ENCODE measurements at places on chromosomes 3 and 15.

- no peak overlapping the region for H3K4me3 ChIP-seq
- DNase-seq, result no peak
- no peaks in the 10 kb centered on the region for H3K4me1 ChIP-seq
- no peak overlapping the region for H3K27ac ChIP-seq
- no peaks in the 10 kb centered on the region for H3K27me3 ChIP-seq
- H3K36me3 ChIP-seq, result no peaks in the 10 kb centered on the region
Observed at GRCh38 chr3:190426806-190427507, 22.7 kb downstream of the TMEM207 start.

DNA sequence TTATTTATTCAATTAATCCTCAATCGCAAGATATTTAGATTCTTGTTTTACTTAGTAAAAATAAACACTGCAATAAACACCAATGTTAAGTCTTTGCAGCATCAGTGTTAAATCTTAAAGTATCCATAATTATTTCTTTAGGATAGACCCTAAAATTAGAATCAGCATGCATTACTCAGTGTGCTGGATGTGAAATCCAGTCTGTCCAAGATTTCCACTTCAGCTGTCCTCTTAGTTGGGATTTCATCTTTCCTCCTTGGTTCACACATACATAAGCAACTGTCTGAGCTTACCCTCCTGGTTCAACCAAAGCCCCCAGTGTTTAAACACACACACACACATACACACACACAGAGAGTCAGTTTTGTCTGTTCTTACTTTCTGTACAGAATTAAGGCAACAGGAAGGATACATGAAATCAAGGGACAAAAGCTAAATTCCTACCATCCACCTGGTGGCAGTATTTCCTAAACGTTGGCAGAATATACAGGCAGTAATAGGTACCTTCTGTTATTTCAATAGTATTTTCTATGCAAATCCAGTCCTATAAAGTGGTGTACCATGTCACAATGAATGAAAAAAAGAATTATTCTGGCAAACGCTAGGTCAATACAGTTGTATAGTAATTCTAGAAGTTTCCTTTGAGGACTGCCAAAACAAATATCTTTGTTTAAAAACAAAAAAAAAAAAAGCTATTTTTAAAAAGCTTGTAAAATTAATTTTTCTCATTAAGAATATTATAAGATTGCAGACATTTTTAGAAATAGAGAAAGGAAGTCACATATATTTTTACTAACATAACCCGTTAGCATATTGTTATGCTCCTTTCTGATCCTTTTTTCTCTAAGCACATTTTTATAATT lies 27.3 kb upstream of the DMXL2 start:
- H3K4me3 ChIP-seq, result no peak overlapping the region
- no peaks in the 10 kb centered on the region for H3K27me3 ChIP-seq
- no peaks in the 10 kb centered on the region for H3K4me1 ChIP-seq
- no peak for DNase-seq
- H3K36me3 ChIP-seq, result no peaks in the 10 kb centered on the region

GRCh38 chr3:194395212-194395611 lies 3.9 kb downstream of the GP5 start:
- no peak overlapping the region for H3K27ac ChIP-seq
- peak; percentile 36 for DNase-seq
- peaks cover 32% of the 10 kb centered on the region for H3K27me3 ChIP-seq
- no peaks in the 10 kb centered on the region for H3K4me1 ChIP-seq
- no peak overlapping the region for H3K4me3 ChIP-seq

GRCh38 chr3:48993834-48994233 lies 3.8 kb downstream of the P4HTM start:
- H3K27me3 ChIP-seq, result no peaks in the 10 kb centered on the region
- no peak overlapping the region for H3K4me3 ChIP-seq
- no peak for DNase-seq
- H3K4me1 ChIP-seq, result peaks cover 7% of the 10 kb centered on the region
- H3K27ac ChIP-seq, result no peak overlapping the region

DNA sequence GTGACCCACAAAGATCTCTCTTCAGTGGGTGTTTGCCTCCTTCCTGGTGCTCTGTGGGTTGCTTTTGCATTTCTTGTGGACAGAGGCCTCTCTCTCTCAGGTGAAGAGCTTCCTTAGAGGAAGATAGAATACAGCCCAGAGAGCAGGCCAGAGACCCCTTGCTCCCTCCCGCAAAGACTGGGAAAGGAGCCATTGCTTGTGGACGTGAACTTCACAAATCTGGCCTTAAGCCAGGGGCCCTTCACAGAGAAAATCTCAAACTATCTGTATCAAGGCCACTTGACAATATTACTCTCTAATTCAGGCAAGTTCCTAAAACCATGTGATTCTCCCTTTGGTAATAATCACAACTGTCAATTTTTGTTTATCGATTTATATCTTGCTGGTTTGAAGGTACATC lies 30.4 kb upstream of the CLK3 start:
- no peak overlapping the region for H3K27ac ChIP-seq
- no peaks in the 10 kb centered on the region for H3K27me3 ChIP-seq
- 0 out of 2 replicates have a peak, but pooled peaks cover 6% of the 10 kb centered on the region for H3K4me1 ChIP-seq
- peaks cover 16% of the 10 kb centered on the region for H3K36me3 ChIP-seq

DNA sequence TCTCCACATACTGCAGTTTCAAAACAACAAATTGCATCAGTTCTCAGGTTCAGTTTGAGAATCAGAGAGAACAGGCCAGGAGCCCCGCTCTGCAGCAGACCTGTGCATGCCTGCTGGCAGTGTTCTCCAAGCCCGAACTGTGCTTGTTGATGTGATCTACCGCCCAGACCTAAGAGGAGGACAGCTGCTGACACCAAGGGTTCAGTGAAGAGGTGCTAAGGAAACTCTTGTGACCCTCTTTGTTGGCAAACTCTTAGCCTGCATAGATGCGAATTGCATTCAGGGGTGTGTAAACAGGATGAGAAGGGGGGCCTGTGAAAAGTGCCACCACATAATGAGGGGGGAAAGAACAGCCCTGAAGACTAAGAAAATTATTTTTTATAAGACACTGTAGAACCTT lies 89.8 kb downstream of the PDE8A start:
- no peak for DNase-seq
- no peaks in the 10 kb centered on the region for H3K36me3 ChIP-seq
- no peaks in the 10 kb centered on the region for H3K4me1 ChIP-seq
- H3K4me3 ChIP-seq, result no peak overlapping the region
- H3K27ac ChIP-seq, result no peak overlapping the region
- H3K27me3 ChIP-seq, result no peaks in the 10 kb centered on the region

GRCh38 chr3:114496874-114497273 lies 203.0 kb downstream of the TIGIT start:
- no peak for DNase-seq
- H3K27me3 ChIP-seq, result no peaks in the 10 kb centered on the region
- H3K4me1 ChIP-seq, result no peaks in the 10 kb centered on the region
- no peak overlapping the region for H3K4me3 ChIP-seq

DNA sequence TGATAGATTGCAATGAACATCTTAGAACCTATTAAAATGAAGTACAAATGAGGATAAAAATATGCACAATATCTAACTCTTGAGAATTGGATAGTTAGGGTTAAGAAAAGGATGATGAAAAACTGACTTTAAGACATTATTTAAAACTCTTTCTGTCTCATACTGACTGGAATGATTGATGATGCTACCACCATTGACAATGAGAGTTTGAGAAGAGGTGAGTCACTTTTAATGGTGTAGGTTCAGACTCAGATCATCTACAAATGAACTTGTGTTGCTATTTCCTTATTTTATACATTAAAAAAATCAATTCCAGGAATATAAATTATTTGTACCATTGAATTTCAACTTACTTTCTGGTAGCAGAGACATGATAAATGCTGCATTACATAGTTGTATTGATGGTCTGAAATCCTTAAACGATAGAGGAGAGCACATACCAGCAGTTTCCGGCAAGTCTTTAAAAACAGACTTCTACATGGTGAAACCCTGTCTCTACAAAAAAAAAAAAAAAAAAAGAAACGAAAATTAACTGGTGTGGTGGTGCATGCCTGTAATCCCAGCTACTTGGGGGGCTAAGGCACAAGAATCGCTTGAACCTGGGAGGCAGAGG lies 409.0 kb downstream of the OTOL1 start:
- no peaks in the 10 kb centered on the region for H3K27me3 ChIP-seq
- H3K27ac ChIP-seq, result no peak overlapping the region
- no peak overlapping the region for H3K4me3 ChIP-seq
- H3K36me3 ChIP-seq, result no peaks in the 10 kb centered on the region
- H3K4me1 ChIP-seq, result no peaks in the 10 kb centered on the region

- no peak overlapping the region for H3K27ac ChIP-seq
- no peak overlapping the region for H3K4me3 ChIP-seq
- H3K4me1 ChIP-seq, result no peaks in the 10 kb centered on the region
- H3K27me3 ChIP-seq, result no peaks in the 10 kb centered on the region
- H3K36me3 ChIP-seq, result no peaks in the 10 kb centered on the region
Observed at GRCh38 chr3:69871868-69872267, 127.7 kb upstream of the SAMMSON start.

DNA sequence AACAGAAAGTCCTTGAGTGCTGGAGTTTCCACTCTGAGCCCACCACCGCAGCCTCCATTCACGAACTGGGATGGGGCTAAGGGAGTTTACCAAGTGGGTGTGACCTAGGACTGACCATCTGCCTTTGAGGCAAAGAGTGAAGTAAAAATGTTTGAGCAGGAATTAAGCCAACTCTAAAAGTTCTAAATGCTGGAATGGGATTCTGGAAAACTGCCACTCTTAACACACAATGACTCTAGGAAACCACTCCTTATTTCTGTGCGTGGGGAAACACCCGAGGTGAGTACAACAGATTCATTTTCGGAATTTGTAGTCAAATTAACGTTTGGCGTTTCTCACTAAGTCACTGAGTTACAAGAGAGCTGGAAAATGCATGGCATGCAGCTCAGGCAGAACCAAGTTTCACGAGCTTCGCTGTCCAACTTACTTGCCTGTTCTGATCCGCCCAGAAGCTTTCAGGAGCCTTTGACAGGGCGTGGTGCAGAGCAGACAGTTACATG lies 31.6 kb downstream of the ISL2 start:
- no peaks in the 10 kb centered on the region for H3K36me3 ChIP-seq
- H3K27ac ChIP-seq, result no peak overlapping the region
- no peak overlapping the region for H3K4me3 ChIP-seq
- no peak for DNase-seq
- no peaks in the 10 kb centered on the region for H3K4me1 ChIP-seq

DNA sequence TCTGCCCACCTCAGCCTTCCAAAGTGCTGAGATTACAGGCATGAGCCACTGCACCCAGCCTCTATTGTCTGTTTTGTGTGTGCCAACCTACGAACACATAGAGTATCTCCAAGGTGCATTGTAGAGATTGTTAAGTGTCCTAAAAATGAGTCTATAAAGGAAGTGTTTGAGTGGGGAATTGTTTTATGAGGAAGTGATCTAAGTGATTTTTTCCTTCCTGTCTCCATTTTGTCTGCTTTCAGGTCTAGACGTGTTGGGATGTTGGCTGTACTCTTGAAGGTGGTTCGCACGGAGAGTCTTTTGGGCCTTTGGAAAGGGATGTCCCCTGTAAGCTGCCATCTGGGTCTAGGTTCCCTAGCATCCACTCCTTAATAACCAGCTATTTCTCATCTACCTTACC lies 7.0 kb downstream of the SLC25A38 start:
- no peak for DNase-seq
- H3K27me3 ChIP-seq, result no peaks in the 10 kb centered on the region
- no peak overlapping the region for H3K27ac ChIP-seq
- H3K4me3 ChIP-seq, result no peak overlapping the region

DNA sequence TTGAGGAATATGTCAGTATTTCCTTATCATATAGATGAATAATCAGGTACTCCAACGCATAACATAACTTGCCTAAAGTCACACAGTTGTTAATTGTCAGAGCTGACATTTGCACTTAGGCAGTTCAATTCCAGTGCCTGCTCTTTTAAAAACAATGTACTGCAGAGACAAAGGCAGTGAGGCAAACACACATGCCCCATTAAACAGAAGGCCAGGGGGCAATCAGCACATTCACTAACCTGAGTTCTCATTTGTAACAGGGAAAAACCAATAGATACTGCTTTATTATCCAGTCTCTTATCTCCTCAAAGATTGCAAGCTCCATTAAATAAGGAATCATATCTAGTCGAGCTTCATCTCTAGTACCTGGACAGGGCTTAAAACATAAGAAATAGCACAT lies 1017.4 kb downstream of the SQOR start:
- no peak overlapping the region for H3K4me3 ChIP-seq
- H3K27ac ChIP-seq, result no peak overlapping the region
- no peak for DNase-seq

- no peaks in the 10 kb centered on the region for H3K36me3 ChIP-seq
- H3K27me3 ChIP-seq, result no peaks in the 10 kb centered on the region
- no peak for DNase-seq
- H3K27ac ChIP-seq, result no peak overlapping the region
- H3K4me1 ChIP-seq, result no peaks in the 10 kb centered on the region
- no peak overlapping the region for H3K4me3 ChIP-seq
Observed at GRCh38 chr3:29635888-29636287, 355.0 kb downstream of the RBMS3 start.

GRCh38 chr3:192212979-192213378 lies 514.4 kb downstream of the FGF12 start:
- no peaks in the 10 kb centered on the region for H3K27me3 ChIP-seq
- H3K4me1 ChIP-seq, result no peaks in the 10 kb centered on the region
- H3K27ac ChIP-seq, result no peak overlapping the region

GRCh38 chr3:46449755-46450552 lies 14.8 kb downstream of the LTF start:
- no peak overlapping the region for H3K27ac ChIP-seq
- no peaks in the 10 kb centered on the region for H3K4me1 ChIP-seq
- no peak overlapping the region for H3K4me3 ChIP-seq
- peak; percentile 67 for DNase-seq

DNA sequence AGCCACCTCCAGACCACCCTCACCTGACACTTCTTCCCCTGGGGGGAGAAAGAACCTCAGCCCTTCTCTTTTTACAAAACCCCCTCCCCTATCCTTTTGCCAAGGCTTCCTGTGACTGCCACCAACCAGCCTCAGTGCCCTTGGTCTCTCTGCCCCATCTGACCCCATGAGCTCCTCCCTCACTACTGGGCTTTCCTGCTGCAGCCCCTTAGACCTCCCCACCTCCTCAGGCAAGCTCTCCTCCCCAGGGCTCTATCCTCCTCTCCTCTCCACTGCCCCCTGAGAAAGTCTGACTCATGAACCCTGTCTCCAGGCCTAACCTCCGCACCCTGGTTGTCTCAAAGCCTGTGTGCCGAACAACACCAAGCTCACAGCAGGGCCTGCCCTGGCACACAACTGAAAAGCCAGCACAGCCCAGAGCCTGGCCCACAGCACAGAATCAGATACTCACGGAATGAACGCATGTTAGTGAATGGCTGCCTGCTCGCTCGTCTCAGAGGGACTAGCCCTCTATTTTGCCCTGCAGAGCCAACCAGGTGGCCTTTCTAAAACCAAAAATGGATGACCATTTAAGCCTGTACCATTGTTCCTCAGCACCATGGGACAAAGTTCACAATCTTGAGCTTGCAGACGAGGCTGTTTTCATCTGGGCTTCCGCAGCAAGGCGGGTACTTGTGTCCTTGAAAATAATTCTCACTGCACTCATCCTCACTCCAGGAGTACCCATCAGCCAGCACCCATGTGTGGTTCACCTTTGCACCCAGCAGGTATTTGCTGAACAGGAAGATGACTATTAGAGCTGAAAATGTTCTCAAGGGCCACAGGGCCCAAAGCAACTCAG lies 1.7 kb downstream of the CHDH start:
- no peak overlapping the region for H3K27ac ChIP-seq
- no peak overlapping the region for H3K4me3 ChIP-seq
- H3K27me3 ChIP-seq, result peaks cover 16% of the 10 kb centered on the region
- DNase-seq, result no peak
- peaks cover 19% of the 10 kb centered on the region for H3K4me1 ChIP-seq
